Endothelial cell of umbilical vein (primary cell): ENCODE measurements at places on chromosomes 1 and 21. TPM values are rescaled to one million over a fixed set of nuclear protein-coding genes. Genes with fewer than 3 reads are reported as not detected.

DNA sequence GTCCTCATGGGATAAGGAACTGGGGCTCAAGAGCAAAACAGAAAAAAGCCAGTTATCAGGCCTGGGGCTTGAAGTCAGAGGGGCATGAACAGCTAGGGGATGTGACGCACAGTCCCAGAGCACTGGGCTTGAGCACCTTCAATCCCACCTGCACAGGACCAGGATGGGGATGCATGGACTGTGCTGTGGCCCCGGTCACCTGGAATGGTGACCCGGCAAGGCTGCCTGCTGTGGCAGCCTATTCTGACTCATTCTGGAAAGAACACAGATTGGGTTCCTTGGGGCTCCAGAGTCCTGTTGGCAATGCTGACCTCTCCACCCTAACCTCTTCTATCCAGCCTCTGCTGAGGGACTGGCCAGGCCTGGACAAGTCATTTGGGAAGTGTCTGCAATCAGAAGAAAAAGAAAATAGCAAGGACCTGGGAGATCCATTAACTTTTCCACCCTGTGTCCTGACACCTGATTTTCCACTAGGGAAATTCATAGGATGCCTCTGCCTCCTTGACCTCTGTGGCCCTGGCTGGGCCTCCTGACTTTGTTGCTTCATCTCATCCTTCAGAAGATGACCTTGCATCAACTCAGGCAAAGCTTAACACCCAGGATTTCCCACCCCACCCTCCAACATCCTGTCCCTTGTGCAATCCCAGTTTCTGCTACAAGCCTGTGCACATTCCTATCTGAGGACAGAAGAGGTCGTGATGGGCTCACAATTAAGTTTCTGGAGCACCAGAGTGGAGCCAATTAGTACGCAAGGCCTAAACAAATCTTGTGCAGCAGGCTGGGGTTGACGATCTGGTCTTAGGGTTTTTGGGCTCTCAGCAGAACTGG lies 17.9 kb upstream of the FMOD start:
- peak; percentile 47 for DNase-seq
- peaks cover 27% of the 10 kb centered on the region for H3K27me3 ChIP-seq
- H3K4me3 ChIP-seq: no peak overlapping the region
- no peaks in the 10 kb centered on the region for H3K4me1 ChIP-seq
- no peaks in the 10 kb centered on the region for H3K36me3 ChIP-seq
- no peak overlapping the region for H3K27ac ChIP-seq

DNA sequence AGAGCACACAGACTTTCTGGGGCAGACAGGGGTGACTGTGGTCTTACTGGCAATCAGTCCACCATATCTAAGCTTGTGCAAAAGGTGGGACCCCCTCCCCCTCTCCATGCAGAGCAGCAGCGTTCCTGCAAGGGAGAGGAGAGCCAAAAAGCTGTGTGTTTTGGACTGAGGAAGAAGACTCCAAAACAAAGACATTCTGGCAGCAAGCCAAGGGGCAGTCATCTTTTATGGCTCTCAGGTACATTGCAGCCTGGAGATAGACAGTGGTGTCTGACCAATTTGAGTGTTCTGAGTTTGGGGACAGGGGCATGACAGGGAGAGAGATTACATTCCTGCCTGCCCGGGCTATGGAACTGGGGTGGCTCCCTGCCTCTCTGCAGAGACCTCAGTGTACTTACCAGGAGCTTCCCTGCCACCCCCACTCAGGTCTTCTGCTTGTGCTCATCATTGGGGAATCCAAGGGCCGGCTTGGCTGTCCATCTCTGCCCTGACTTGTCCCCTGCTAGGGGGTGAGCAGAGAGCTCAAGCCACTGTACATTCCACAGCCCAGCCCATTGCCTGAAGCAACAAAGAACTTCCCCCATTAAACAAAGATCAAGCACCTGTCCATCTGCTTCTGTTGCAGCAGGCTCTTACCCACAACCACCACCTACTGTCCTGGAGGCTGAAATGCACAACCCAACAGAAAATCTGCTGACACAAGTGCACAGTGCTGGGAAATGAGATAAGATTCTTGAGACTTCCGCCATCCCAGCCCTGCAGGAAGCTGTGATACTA lies 131.1 kb downstream of the EVI5 start:
- no peak overlapping the region for H3K27ac ChIP-seq
- H3K4me3 ChIP-seq: no peak overlapping the region
- H3K4me1 ChIP-seq: no peaks in the 10 kb centered on the region
- no peaks in the 10 kb centered on the region for H3K27me3 ChIP-seq
- no peaks in the 10 kb centered on the region for H3K36me3 ChIP-seq
- DNase-seq: no peak

GRCh38 chr1:117059334-117059677 lies 820 bp upstream of the TTF2 start:
- peak overlapping the region; percentile 88 for H3K4me3 ChIP-seq
- peaks cover 9% of the 10 kb centered on the region for H3K4me1 ChIP-seq
- no peak for DNase-seq
- H3K27ac ChIP-seq: peak overlapping the region; percentile 31

WDR47 gene
- total RNA-seq: 18.2 and 19.0 TPM in 2 replicates

GRCh38 chr1:156961709-156962108 lies 41.3 kb downstream of the LRRC71 start:
- no peak overlapping the region for H3K27ac ChIP-seq
- no peak overlapping the region for H3K4me3 ChIP-seq
- no peaks in the 10 kb centered on the region for H3K27me3 ChIP-seq
- DNase-seq: no peak
- H3K36me3 ChIP-seq: peaks cover 4% of the 10 kb centered on the region

DNA sequence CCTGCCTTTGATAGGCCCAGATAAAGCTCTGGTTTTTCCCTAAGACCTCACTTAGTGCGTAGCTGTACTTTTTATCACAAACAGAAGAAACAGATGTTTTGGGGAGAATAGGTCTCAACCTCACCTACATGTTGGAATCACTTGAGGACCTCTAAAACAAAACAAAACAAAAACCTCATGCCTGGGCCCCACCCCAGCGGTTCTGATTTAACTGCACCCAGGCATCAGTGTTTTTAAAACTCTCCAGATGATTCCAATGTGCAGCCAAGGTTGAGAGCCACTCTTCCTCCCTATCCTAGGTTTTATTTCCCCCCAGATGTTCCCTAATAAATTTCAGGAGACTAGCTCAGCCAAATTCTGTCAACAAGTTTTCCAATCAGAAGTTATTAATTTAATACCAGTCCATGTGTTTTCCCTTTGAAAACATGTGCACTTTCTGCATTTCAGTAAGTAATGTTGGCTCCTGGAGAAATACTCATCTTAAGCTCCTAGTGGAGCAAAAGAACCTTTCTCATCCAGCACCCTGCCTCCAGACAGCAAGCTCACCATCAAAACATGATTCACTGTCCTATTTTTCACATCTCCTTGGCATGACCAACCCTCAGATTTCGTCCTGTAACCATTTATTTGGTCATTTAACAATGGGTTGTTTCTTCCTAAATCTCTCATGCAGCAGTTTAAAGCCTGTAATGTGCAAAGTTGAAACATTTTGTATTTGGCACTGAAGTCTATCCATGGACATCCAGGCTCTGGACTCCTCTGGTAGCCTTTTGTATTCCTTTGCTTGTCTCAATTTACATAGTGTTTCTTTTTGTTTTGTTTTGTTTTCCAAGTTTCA lies 27.5 kb downstream of the LRRC8C start:
- H3K4me3 ChIP-seq: no peak overlapping the region
- peak; percentile 38 for DNase-seq
- H3K27me3 ChIP-seq: no peaks in the 10 kb centered on the region
